Vein endothelial cell (primary cell): ENCODE measurements at places on chromosomes 11 and 22. TPM values are rescaled to one million over a fixed set of nuclear protein-coding genes. Genes with fewer than 3 reads are reported as not detected.

The ART1 gene
- not detected in 2 replicates for total RNA-seq

The MS4A3 gene
- not detected in 2 replicates for total RNA-seq

The OR51B4 gene
- total RNA-seq: not detected in 2 replicates

The GGTLC3 gene
- not detected in 2 replicates for total RNA-seq

The TRIM49 gene
- not detected in 2 replicates for total RNA-seq
